ENCODE measurements at places on chromosomes 16 and 17.

GRCh38 chr16:85686912-85687591, 1.7 kb downstream of the GINS2 start:
- no peak for DNase-seq

GRCh38 chr17:78263063-78263735, 31.8 kb downstream of the TMEM235 start:
- DNase-seq = no peak

- DNase-seq = no peak
Observed at GRCh38 chr16:30700491-30700890, 1.5 kb downstream of the SRCAP start.

DNA sequence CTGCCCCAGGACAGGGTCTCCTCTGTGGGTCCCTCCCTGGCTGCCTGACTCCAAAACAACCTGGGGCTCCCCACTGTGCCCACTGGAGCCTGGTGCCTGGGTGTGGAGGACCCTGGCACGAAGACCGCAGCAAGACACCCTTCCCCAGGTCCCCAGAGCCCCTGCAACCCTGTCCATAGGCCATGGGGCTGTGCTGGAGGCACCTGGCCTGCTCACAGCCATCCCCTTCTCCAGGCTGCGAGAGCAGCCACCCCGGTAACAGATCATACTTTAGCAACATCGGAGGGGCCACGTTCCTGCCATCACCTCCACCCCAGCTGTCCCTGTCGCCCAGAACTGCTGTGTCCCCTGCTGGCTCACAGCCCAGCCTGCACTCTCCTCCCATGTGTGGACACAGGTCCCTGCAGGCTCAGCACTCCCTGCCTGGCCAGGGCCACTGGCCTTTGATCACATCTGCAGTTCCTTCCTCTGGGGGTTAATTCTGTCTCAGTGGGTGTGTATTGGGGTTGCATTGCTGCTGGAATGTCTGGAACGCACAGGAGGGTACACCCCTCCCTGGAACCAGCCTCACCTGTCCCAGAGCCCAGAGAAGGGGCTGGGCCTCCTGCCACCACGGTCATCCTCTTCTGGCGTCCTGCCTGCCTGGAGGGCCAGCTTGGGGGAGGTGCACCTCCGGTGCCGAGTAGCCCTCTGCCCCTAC, 12.2 kb downstream of the PPL start:
- peak; percentile 55 for DNase-seq

Data from natural killer cell treated with Interleukin-12 subunit alpha and Interleukin-12 subunit beta and Interleukin-15 and Interleukin-18, amount 100 ng/mL, for 72 hours (primary cell).